ENCODE measurements at places on chromosomes 5 and 9.
A peak's percentile ranks its signal among the peaks of the same experiment; 100 is the strongest.

DNA sequence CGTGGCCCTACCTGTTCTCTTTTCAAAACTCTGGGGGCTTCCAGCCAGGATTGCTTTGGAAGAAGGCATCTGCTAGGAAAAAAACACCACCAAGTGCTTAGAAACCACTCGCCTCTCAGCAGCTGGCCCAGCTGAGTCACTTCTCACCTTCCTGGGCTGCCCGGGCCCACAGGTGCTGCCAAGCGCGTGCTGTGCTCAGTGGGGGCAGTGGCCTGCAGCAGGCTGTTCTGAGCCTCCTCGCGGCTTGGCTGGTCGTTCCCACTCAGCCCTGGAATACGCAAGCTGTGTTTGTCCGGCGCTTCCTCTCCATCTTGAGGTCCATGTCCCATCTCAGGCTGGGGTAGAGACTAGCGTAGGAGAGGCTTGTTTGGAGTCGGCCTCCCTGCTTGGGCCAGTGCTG, 102.5 kb upstream of the FCN2 start:
- no peak for DNase-seq

- DNase-seq: peak; percentile 77
These were observed 187.8 kb downstream of the FANCC start for GRCh38 chr9:95129476-95130291.

DNA sequence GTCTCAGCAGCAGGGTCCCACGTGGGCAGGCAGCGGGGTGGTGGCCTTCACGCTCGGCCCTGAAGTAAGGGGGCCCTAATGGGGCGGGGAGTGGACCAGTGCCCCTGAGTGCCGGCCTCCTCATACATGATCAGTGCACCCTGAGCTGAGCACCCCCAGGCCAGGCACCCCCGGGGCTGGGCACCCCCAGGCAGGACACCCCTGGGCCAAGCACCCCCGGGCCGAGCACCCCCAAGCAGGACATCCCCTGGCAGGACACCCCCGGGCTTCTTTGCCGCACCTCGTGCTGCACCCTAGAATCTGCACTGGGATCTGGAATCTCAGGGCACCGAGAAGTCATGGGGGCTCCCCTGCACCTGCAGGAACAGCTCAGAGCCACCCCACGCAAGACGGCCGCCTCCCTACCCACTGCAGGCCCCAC, 51.4 kb downstream of the EXD3 start:
- no peak for DNase-seq

DNA sequence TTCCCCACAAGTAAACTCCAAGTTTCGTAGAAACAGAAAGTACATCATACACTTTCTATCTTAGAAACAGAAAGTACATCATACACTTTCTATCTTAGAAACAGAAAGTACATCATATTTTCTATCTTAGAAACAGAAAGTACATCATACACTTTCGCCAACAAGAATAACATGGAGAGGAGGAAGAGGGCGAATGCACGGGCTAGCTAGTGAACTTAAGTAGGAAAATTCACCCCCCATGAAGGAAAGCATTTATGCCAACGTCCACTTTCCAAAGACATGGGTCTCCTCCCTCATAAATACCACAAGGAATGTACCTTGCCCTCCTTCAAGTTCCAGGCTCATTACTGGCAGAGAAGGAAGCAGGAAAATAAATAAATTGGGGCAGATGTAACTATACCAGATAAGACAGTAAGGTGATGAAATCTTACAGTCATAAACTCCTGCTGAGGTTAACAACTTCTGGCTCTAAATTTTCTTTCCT, 64.7 kb downstream of the FRMD3 start:
- no peak for DNase-seq

DNA sequence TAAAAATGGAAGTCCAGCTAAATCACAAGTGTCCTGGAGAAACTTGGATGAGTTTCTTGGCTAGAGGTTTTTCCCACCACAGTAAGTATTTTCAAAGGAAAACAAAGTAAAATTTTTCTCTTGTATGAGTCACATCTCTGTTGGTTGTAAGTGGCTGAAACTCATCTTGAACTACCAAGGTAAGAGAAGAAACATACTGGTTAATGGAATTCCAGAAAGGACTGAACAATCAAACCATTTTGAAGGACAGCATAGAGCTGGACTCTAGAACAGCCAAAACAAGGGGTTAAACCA, 102.8 kb upstream of the CDKN2B start:
- no peak for DNase-seq

DNA sequence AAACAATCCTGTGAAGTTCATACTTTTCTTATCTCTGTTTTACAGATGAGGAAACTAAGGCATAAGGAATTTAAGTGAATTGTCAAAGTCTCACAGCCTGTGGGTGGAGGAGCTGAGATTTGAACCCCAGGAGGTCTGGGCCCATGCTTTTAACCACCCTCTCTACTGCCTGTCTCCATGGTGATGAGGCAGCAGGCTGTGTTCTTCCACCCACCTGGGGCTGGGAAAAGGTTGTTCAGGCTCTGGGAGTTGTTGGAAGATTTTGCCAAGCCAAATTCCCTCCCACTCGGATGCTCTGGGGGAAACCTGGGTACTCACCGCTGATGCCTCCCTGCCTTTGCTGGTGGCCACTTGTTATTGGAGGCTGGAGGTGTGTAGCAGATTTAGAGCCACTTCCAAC, 18.3 kb upstream of the SYNPO start:
- no peak for DNase-seq

DNA sequence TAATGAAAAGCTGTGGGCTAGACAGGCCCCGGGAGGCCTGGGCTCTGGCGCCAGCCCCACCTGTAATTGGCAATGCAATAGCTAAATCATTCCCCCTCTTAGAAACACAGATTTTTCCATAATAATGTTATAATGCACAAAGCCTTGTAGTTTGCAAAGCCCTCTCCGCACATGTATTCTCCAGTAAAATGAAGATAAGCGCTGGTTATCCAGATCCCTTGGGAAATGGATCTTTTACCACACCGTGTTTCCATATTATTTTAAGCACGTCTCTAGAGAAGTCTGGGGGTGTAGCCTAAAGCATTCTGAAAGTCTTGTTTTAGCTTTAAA, 1.1 kb upstream of the APBA1 start:
- DNase-seq: no peak

DNA sequence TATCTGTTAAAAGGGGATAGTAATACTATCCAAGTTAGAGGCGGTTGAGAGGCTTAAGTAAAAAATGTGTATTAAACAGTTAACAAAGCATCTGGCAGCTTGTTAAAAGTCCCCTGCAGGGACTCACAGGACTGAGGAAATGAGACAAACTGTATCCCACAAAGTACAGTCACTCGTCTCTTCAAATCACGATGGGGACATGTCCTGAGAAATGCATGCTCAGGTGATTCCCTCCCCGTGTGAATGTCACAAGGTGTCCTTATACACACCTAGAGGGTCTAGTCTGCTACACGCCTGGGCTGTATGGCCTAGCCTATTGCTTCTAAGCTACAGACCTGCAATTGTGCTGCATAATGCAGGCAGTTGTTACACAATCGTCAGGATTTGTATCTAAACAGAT, 237.0 kb downstream of the IRX2 start:
- no peak for DNase-seq

DNA sequence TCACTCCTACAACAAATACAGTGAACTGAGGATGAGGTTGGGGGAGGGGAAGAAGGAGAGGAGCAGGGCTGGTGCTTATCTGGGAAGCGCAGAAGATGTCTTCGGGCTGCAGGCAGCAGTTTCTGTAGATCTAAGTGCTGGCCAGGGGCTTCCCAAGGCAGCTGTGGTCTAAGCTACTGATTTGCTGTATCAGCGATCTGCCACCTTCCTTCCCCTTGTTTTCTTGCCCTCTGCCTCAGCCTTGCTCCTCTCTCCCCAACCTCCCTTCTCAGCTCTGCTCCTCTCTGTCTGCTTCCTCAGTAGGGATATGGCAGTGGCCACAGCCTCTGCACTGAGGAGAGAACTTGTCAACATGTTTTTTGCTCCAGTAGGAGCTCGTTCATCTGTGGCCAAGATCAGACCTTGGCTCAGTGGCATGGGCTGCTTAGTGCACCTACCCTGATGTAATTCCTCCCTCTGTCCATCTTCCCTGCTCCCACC, 42.8 kb upstream of the IL6ST start:
- DNase-seq: no peak

GRCh38 chr9:18014556-18014955, 435.7 kb downstream of the SH3GL2 start:
- no peak for DNase-seq

- DNase-seq: no peak
These were observed 39.4 kb upstream of the HMCN2 start for GRCh38 chr9:130226112-130226511.

- peak; percentile 10 for DNase-seq
These were observed 1.6 kb upstream of the DNLZ start for GRCh38 chr9:136364942-136365774.

DNA sequence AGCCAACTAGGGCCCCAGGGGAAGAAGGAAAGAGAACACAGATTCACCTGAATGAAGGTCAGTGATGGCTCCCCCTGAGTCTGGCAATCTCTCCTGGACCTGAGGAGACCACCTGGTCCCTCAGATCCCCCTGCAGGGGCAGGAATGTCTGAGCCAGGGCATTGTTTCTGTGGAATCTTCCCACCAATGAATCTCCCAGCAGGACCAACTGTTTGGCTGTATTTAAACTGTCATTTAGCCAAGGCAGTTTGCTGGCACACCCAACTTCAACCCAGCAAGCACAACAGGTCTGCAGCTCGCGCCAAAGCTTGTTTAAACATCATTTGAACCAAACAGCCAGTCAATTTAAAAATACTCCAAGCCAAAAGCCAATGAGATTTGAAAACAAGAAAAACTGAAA, 92.6 kb downstream of the SH3TC2 start:
- no peak for DNase-seq

DNA sequence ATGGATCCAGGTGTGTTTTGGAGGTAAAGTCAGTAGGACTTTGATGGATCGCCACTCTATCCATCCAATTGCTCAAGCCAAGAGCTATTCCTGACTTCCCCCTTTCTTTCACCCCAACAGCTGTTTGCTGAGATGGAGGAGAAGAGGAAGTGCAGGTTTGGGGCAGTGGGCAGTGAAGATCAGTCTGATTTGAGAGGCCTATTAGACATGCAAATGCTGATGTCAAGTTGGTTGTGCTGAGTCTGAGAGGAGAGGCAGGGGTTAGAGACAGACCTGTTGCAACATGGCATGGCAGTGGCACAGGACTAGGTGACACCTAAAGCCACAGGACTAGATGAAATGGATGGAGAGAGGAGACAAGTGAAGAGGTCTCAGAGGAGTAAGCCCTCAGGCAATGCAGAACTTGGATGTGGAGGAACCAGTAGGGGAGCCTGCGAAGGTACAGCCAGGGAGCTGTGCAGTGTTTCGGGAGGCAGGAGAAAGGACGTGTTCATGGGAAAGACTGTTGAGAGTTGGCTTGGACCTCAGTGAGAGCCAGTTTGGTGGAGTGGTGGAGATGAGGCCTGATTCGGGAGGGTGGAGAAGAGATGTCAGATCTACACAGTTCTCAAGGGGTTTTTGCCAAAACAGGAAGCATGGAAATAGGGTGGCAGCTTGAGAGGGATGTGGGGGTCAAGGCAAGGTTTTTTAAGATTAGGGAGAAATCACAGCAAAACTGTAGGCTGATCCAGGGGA, 175.0 kb downstream of the MACROH2A1 start:
- DNase-seq: no peak

- DNase-seq: no peak
These were observed 201.4 kb downstream of the SMARCA2 start for GRCh38 chr9:2216591-2216990.

DNA sequence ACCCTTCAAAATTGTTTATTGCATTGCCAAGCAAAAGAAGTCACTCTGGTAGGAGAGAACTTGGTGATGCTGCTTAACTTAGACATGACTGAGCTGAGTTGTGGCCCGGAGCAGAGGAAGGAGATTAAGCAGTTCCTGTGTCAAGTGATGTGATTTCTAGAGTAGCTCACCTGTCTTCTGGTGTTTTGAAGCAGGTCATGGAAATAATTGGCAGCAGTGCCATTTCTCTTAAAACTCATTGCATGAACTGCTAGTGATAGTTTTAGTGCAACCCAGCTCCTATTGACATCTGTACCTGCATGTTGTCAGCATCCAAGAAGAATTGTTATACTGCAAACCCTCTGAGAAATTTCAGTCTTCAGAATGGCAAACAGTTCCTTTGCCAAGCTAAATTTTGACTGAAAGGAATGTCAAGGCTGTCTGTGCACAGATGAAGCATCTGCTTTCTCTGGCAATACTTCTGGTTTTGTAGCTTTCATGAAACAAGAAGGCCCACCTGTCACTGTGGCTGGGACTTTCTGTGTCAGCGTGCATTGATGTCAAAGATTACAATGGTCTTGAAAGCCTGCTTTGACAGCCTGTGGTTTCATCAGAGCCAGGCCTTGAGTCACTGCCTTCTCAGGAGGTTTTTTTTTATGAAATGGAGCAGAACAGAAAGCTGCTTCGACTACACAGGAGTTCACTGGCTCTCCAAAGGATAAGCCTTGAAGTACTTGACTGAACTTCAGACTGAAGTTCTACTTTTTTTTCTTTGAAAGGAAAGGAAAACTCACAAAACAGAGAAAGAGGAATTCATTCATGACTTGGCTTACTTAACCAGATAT, 90.6 kb downstream of the RALGPS1 start:
- no peak for DNase-seq

GRCh38 chr9:121372239-121373010, 2.4 kb upstream of the STOM start:
- no peak for DNase-seq

- DNase-seq: no peak
These were observed 53.3 kb upstream of the SMC5 start for GRCh38 chr9:70205366-70206020.

- no peak for DNase-seq
These were observed 53.0 kb upstream of the NRARP start for GRCh38 chr9:137354845-137355760.

- no peak for DNase-seq
These were observed 24.8 kb downstream of the FLT4 start for GRCh38 chr5:180624587-180624986.

GRCh38 chr5:74035521-74035937, 409.5 kb downstream of the ARHGEF28 start:
- no peak for DNase-seq

GRCh38 chr5:97657239-97657638, 474.2 kb upstream of the RIOK2 start:
- DNase-seq: no peak

GRCh38 chr5:152638996-152639552, 234.0 kb upstream of the NMUR2 start:
- DNase-seq: no peak

DNA sequence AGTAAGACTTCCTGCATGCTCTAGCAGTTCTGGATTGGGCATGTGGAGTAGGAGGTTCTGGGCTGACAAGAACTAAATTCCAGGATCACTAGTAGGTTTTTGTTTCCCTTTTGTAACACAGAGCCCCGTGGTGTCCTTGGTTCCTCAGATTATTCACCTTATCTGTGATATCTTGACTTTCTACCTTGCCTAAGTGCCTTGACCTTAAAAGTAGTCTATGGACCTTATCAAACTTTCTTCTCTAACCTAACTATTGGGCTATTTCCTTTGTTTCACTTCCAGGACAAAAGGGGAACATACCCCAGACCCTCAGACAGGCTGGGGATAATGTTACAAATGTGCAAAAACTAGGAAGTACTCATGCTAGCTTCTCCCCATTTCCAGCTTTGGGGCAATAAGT, 595.3 kb downstream of the PSAT1 start:
- DNase-seq: no peak
